ENCODE measurements at places on chromosomes 13 and 19.

DNA sequence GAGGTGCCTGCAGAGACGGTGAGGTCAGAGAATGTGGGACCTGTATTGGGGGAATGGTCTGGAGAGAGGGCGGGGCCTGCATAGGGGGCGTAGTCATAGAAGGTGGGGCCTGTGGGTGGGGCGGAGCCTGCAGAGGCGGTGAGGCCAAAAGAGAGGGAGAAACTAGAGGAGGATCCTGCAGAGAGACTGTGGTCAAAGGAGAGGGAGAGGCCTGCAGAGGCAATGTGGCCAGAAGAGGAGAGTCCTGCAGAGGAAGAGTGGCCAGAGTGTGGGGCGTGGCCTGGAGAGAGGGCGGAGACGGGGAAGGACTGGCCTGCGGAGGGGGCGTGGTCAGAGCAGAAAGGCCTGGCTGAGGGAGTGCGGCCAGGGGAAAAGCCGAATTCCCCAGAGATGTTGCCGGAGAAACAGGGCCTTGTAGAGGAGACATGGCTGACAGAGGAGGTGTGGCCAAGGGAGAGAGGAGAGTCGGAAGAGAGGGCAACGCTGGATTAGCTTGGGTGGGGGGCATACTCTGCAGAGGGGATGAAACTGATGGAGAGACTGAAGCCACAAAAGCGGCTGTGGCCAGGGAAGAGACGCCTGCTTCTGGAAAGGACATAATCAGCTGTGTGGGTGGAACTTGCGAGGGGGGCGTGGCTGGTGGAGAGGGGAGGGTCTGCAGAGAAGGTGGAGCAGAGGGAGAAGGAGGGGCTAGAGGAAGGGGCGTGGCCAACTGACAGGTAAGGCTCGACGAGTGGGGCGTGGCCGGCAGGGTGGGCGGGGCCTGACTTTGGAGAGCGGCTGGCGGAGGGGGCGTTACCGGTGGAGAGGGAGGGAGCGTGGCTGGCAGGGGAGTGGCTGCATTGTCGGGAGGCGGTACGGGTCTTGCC lies 2.5 kb downstream of the PRR36 start:
- DNase-seq, result peak; percentile 93

GRCh38 chr13:25973576-25973975 lies 78.2 kb downstream of the SHISA2 start:
- DNase-seq, result no peak

- no peak for DNase-seq
These were observed 1525.9 kb upstream of the SLC10A2 start for GRCh38 chr13:104592127-104592526.

GRCh38 chr13:41490371-41491015 lies 33.1 kb downstream of the RGCC start:
- no peak for DNase-seq

DNA sequence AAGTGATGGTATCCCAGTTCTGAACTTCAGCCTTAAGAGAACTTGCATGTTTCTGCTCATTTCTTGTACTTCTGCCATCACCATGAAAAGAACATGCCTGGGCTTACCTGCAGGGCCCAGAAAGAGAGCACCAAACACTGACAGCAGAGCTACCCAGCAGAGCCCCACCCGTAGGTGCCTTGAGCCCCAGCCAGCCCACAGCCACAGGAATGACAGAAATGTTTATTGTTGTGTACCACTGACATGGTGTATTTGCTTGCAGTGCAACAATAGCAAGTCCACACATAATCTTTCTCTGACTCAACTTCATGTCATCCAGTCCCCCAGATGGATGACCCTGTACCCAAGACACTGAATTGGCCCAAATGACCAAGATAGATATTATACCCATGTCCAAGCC lies 195.2 kb downstream of the TSHZ3 start:
- DNase-seq, result no peak

DNA sequence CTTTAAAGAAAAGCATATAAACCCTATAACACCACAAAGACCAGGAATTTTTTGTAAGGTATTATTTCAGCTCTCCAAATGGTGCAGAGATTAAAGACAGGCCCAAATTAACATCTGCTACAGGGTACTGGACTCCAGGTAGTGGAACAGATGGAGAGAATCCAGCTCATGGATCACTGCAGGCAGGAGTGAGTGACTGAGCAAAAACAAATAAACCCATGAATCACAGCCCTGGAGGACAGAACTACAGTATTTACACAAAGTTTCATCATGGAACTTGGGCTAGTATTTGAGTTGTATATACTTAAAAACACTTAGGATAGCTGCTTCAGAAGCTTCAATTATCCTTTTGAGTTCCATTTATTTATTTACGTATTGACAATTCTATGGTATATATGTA lies 132.8 kb upstream of the SPRY2 start:
- no peak for DNase-seq

GRCh38 chr19:33826521-33826920 lies 29.9 kb downstream of the KCTD15 start:
- DNase-seq, result no peak

DNA sequence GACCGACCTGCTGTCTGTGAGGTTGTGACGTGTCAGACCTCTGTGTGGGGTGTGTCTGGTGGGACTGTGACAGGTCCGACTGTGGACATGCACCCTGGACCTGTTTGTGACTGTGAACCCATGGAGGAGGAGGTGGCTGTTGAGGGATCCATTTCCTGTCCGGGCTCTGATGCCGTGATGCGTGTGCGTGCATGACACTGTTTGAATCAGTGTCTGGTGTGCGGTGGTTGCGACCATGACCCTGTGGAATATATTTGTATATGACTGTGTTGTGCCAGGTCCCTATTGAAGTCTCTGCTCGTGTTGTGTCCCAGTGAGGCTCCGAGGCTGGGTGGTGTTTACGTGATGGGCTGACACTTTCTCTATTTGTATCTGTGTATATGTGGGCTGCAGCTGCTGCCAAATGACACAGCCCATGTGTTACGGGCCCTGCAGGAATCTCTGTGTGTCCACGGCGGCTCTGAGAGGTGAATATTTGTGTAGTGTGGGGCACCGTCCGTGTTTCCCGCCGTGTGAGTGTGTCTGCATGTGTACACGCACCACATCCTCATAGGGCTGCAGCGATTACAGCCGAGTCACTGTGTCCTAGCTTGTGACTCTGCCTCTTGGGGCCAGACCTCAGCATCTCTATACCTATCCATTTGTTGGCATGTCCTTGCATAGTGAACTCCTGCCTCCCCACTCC lies 18.3 kb downstream of the CCDC97 start:
- DNase-seq, result no peak

GRCh38 chr19:40610396-40611064 lies 9.4 kb downstream of the LTBP4 start:
- peak; percentile 83 for DNase-seq

DNA sequence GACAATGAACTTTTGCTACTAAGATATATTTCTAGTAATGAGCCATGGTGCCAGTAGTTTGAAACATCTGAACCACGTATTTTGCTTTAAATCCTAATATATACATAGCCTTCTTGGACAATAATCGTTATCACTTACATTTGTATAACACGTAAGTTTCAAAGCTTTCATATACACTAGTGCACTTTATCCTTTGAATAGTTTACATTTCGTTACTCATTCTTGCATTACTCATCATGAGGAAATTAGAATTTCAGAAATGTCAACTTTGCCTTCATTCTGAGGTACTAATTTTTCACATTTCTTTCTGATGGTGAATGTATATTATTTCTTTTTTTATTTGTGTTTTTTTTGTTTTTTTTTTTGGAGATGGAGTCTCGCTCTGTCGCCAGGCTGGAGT lies 5.8 kb downstream of the KBTBD7 start:
- DNase-seq, result no peak

DNA sequence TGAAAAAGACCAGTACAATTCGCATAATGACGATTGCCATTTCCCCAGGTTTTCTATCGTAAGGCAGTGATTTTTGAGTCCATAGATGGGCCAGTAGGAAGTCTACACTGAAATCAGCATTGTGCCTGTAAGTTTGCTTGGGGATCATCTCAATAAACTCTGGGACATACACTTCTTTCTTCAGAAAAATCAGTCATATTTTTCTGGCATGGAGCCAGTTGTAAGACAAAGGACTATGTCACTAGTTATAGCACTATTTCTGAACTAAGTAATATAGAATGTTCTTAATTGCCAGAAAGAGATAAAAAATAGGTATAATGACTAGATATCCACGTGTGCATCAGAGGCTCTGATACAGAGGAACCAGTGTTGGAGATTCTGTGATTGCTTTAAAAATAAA lies 243.5 kb downstream of the LMO7 start:
- DNase-seq, result no peak

GRCh38 chr13:100323937-100324336 lies 235.0 kb downstream of the PCCA start:
- DNase-seq, result no peak

DNA sequence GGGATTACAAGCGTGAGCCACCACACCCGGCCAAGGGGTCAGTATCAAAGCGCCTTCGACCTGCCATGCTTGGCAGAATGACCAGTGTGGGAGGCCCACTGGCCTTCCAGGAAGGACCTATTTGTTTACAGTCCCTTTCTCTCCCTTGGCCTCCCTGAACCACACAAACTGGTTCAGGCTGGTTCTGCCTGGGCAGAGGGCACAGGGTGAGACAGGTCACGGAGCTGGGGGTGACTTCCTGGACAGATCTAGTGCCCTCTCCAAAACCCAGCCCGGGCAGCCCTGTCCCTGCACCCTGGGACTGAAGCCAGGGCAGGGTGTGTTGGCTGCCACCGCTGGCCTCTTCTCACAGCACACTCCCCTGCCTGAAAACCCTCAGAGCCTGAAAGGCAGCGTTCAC lies 11.3 kb downstream of the PLEKHF1 start:
- no peak for DNase-seq

DNA sequence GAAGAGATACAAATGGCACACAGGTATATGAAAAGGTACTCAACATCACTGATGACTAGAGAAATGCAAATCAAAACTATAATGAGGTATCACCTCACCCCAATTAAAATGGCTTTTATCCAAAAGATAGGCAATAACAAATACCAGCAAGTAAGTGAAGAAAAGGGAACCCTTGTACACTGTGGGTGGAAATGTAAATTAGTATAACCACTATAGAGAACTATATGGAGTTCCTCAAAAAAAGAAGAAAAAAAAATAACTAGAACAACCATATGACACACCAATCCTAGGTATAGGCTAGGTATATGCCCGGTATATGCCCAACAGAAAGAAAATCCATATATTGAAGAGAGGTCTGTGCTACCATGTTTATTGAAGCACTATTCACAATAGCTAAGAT lies 150.9 kb downstream of the VWA8 start:
- no peak for DNase-seq

GRCh38 chr13:37141011-37141410 lies 35.5 kb upstream of the CSNK1A1L start:
- no peak for DNase-seq

DNA sequence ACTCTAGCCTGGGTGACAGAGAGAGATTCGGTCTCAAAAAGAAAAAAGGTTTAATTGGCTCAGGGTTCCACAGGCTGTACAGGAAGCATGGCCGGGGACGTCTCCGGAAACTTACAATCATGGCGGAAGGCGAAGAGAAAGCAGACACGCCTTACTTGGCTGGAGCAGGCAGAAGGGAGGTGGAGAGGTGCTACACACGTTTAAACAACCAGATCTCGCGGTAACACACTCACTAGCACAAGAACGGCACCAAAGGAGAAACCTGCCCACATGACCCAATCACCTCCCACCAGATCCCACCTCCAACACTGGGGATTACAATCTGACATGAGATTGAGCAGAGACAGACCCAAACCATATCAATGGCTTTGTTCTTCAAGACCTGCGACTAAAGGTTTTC lies 12.8 kb downstream of the CASP14 start:
- no peak for DNase-seq

GRCh38 chr13:113835461-113836270 lies 28.2 kb downstream of the GAS6 start:
- no peak for DNase-seq

- DNase-seq, result no peak
These were observed 28.9 kb downstream of the KCTD15 start for GRCh38 chr19:33825556-33825955.

DNA sequence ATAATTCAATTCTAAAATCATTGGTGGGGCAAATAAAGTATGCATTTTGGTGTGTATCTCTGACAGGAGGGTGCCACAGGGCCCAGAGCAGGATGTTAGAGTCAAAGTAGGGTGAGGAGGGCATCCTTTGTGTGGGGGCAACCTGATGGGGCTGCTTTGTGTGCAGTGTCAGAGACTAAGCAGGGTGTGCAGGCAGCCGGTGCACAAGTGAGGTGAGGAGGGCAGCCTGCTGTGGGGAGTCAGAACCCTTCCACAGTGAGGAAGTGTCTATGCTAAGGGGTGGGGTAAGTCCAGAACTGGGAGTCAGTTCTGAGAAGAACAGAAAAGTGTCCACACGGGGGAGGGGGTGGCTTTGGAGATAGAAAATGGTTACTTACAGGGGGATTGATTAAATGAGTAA lies 40.7 kb downstream of the RB1 start:
- DNase-seq, result no peak

GRCh38 chr13:50446611-50447010 lies 396.9 kb downstream of the DLEU7 start:
- no peak for DNase-seq

DNA sequence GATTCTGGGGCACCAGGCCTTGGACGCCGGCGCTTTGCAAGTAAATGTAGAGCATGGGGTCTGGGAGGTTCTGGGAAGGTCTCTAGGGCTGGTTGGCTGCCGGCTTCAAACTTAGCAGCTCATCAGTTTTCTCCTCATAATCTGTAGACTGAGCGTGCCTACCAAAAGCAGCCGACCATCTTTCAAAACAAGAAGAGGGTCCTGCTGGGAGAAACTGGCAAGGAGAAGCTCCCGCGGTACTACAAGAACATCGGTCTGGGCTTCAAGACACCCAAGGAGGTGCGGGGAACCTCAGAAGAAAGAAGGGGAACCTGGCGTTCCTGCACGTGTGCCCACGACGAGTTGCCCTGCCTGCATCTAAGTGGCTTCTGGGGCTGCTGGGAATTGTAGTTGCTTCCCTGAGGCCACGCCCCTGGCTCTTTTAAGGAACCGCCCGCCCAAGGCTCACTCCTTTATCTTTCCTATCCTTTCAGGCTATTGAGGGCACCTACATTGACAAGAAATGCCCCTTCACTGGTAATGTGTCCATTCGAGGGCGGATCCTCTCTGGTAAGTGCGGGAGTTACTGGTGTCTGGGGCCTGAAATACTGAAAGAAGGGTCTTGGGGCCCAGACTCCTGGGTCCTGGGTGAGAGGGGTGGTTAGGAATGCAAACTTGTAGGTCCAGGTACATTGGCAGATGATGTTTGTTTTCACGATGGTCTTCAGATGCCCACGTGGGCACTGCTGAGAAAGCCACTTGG lies 984 bp downstream of the RPS11 start:
- peak; percentile 77 for DNase-seq

GRCh38 chr19:18832306-18833140 lies 764 bp downstream of the UPF1 start:
- DNase-seq, result peak; percentile 61

GRCh38 chr13:112194167-112194530 lies 127.2 kb downstream of the SOX1 start:
- no peak for DNase-seq

GRCh38 chr13:19860884-19861655 lies 2.4 kb downstream of the ZMYM5 start:
- DNase-seq, result peak; percentile 35

GRCh38 chr19:34487651-34488051 lies 6.1 kb downstream of the WTIP start:
- no peak for DNase-seq

- DNase-seq, result no peak
These were observed 66.0 kb downstream of the TEX26 start for GRCh38 chr13:30998136-30999088.

GRCh38 chr13:43159026-43159461 lies 135.7 kb downstream of the DNAJC15 start:
- no peak for DNase-seq

Measured in activated T-cell treated with anti-CD3 and anti-CD28 coated beads, Interleukin-2, amount 50 U/mL, for 48 hours (primary cell).